HepG2 (cell line): ENCODE measurements at places on chromosomes 6 and 20.
A peak's percentile ranks its signal among the peaks of the same experiment; 100 is the strongest.

DNA sequence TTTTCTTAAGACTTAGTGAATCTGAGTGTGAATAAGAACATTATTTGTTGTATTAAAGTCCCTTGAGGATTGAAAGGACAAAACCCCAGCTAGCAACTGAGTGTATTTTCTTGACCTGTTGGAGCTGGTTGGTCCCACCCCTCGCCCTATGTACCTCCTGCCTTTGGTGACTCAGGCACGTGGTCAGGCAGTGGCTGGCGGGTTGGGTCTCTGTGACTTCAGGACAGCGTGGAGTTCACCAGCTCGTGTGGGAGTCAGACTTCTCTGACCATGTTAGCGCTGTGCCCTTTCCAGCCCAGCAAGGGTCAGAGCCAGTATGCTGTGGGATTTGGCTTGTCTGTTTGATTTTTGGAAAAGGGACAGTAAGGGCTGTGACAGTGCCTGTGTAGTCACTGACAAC, 93.7 kb downstream of the SSR1 start:
- peak; percentile 40 for DNase-seq

DNA sequence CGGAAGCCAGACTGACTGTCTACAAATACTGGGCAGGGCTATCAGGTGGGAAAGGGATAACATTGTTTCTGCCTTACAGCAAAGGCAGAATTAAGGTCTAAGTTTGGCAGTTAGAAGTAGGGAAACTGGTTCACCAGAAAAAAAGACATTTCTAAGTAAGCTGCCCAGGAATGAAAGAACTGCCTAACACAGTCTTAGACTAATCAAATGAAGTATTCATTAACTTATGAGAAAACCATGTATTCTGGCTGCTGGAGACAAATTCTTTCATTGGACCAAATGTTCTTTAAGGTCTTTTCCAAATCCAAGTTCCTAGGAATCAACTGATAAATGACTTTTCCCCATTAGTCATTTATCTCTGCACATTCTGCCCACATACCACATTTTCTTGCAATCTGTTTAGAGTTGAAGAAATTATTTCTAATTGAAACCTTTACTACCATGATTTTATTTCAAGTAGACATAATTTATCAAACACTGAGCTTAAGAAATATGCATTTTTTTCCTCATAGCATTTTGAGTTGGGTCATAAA, 120.3 kb upstream of the OGFRL1 start:
- no peak for DNase-seq

- DNase-seq: no peak
Observed at GRCh38 chr6:160952633-160953281, 38.8 kb upstream of the MAP3K4 start.

- DNase-seq: peak; percentile 44
Observed at GRCh38 chr6:138001750-138002349, 105.4 kb downstream of the PERP start.

GRCh38 chr20:40497899-40498691, 190.9 kb downstream of the MAFB start:
- DNase-seq: no peak

- DNase-seq: no peak
Observed at GRCh38 chr20:51735728-51736600, 32.2 kb downstream of the ATP9A start.

- no peak for DNase-seq
Observed at GRCh38 chr20:39554341-39554740, 592.2 kb downstream of the DHX35 start.

GRCh38 chr20:55354720-55355119, 650.6 kb downstream of the CBLN4 start:
- DNase-seq: no peak
